ENCODE measurements at places on chromosomes 12 and 14.
A peak's percentile ranks its signal among the peaks of the same experiment; 100 is the strongest.

- DNase-seq: no peak
These were observed 456 bp upstream of the TMPO start for GRCh38 chr12:98514982-98515286.

GRCh38 chr12:65821336-65821735 lies 2.9 kb upstream of the HMGA2 start:
- no peak for DNase-seq

GRCh38 chr14:101810897-101811621 lies 49.5 kb downstream of the PPP2R5C start:
- peak; percentile 58 for DNase-seq

DNA sequence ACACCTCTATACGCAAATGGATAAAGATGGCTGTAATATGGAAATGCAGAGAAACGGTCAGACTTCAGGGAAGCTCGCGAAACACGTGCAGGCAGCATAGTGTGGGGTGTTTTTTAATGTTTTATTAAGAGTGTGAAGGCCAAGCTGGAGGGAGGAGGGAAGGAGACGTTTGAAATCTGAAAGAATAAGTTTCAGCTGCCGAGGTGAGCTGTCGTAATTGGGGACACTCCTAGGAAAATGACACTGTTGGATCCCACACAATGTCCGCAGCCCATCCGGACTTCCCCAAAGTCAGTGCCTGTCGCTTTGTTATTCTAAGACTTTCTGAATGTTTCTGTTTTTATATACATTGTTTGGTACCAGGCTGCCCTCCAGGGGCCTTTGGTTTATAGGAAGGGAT lies 8.3 kb downstream of the FZD10 start:
- no peak for DNase-seq

DNA sequence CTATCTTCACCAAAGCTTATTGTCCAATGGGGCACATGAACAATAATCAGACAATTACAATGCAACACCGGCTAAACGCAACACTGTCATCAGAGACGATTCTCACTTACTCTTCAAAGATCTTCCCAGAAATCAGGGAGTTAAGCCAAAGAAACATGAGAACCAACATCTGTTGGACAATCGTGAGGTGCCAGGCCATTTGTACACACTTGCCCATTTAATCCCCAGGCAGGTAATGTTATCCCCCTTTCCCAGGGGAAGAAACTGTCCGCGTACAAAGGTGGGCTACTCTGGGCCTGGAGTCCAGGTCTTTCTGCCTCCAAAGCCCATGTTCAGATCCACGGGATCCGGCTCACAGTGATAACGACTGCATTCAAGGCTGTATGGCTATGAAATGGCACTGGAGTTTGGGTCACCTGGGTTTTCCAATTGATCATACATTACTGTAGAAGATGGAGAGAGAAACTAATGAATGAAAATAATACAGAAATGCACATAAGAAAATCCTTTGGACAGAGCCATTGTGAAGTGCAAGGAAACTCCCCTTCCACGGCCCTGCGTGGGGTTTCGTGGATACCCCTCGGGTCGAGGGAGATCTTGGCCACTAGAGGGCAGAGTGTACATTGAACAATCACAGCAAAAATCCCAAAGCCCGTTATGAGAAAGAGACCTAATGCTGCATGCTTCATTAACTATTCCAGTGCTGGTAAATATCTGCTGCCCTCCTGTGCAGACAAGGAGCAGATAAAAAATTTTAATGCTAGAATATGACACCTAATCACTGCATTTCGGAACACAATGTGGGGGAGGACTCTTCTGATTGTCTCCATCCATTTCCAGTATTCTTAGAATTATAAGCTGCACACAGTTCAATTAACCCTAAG lies 111.4 kb downstream of the EGLN3 start:
- peak; percentile 67 for DNase-seq

DNA sequence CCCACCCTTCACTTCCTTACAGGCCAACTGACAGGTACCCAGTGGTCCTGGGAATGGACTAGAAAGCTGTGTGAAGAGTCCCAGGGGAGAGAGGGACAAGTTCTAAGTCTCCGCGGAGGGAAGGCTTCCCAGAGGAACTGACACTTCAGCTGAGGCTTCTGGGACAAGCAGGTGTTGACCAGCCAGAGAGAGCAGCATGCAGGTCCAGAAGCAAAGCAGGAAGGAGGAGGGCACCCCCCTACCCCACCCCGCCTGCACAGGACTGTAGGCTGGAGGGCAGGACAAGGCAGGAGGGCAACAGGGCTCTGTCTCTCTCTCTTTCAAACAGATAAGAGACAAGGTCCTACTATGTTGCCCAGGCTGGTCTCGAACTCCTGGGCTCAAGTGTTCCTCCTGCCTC lies 58.2 kb upstream of the CORO1C start:
- DNase-seq: no peak

GRCh38 chr12:26786865-26787514 lies 46.0 kb downstream of the ITPR2 start:
- no peak for DNase-seq

DNA sequence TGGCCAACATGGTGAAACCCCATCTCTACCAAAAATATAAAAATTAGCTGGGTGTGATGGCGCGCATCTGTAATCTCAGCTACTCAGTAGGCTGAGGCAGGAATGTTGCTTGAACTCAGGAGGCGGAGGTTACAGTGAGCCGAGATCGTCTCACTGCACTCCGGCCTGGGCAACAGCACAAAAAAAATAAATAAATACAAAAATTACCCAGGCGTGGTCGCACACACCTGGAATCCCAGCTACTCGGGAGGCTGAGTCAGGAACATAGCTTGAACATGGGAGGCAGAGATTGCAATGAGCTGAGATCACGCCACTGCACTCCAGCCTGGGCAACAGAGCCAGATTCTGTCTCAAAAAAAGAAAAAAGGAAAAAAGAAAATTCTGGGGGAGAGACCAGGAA lies 80.1 kb downstream of the PHETA1 start:
- no peak for DNase-seq

GRCh38 chr14:52013984-52014600 lies 24.7 kb downstream of the RTRAF start:
- no peak for DNase-seq

GRCh38 chr14:75492832-75493591 lies 29.3 kb upstream of the BATF start:
- no peak for DNase-seq

GRCh38 chr12:89051065-89051677 lies 301.1 kb downstream of the DUSP6 start:
- peak; percentile 66 for DNase-seq

DNA sequence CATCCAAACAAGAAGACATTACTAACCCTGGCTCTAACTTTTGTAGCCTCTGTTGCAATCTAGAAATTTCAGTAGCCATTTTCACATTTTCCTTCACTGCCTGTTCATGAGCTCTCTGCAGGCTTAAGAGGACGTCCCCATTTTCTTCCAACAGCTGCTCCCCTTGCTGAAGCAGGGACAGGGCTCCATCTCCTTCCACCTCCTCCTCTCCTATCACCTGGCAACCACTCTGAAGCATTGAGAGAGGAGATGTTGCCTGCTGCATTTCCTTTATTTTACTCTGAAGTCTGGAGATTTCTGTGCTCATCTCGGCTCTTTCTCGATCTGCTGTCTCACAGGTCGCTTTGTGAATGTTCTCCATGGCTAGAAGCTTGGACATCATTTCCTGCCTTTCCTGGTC lies 73.3 kb downstream of the NIN start:
- no peak for DNase-seq

DNA sequence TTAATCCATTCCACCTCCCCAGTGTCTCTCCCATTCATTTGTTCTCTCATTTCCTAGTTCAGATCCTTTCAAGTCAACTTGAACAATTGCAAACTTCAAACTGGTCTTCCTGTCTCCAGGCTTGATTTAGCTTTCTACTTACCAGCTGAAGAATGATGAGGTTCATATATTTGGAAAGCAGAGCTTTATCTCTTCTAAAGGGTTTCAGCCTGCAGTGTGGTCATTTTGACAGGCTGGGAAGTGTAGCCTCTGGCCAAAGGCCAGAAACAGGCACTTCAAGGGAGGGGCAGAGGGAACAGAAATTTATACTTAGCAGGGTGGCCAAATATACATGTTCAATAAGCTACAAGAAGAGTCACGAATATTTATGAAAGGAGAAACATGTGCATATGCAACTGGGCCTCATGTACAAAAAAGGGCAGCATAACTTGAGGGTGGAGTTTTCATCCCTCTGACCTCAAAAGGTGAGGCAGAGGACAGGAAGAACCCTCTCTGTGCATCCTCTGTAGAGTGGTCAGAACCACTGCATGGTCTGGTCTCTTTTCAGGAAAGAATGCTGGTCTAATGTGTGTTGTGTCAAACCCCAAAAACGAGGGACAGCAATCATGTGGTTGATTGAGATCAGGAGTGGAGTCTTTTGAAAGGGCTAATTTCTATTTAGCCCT lies 34.0 kb upstream of the HECTD1 start:
- no peak for DNase-seq

GRCh38 chr14:86654558-86655184 lies 1124.7 kb downstream of the FLRT2 start:
- DNase-seq: peak; percentile 12

GRCh38 chr14:61561657-61562276 lies 133.5 kb upstream of the HIF1A start:
- DNase-seq: no peak

GRCh38 chr14:100070310-100070709 lies 5.1 kb downstream of the EVL start:
- peak; percentile 40 for DNase-seq

GRCh38 chr14:101721111-101721510 lies 40.4 kb upstream of the PPP2R5C start:
- no peak for DNase-seq

DNA sequence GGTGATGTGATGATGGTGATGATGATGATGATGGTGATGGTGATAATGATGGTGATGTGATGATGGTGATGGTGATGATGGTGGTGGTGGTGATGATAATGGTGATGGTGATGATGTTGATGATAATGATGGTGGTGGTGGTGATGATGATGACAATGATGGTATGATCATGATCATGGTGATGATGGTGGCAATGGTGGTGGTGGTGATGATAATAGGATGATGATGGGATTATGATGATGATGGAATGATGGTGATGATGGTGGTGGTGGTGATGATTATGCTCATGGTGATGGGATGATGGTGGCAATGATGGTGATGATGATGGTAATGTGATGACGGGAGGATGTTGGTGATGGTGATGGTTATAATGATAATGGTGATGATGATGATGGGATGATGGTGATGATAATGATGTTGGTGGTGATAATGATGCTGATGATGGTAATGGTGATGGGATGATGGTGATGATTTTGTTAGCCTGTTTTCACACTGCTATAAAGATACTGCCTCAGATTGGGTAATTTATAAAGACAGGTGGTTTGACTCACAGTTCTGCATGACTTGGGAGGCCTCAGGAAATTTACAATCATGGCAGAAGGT lies 314.8 kb upstream of the SFSWAP start:
- no peak for DNase-seq

DNA sequence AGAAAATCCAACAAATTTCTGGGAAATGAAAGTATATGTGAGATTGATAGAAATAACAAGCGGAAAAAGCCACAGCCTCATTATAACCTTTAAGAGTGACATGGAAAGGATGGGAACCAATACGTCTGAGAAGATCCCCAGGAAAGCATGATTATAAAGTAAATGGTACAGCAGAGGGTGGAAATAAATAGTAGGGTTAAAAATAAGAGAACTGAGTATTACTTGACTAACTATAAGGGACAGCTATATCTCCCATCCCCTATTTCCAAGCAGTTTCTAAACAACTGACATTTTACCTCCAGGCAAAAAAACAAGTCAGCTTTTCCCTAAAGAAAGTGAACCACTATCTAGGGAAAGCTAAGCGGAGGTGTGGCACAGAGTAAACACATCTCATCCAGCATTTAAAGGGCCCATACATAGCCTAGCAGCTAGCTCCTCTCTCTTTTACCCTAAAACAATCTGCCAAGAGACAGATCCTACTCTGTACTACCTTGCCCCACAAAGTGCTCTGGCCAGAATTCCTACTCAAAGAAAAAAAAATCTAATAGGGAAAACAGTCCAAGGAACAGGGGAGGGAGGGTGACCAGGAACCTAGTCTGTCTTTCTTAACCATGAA lies 11.2 kb downstream of the OSBPL8 start:
- no peak for DNase-seq

- no peak for DNase-seq
These were observed 259.4 kb downstream of the PRKD1 start for GRCh38 chr14:29668201-29668600.

- no peak for DNase-seq
These were observed 23.4 kb downstream of the SYNDIG1L start for GRCh38 chr14:74402401-74403251.

DNA sequence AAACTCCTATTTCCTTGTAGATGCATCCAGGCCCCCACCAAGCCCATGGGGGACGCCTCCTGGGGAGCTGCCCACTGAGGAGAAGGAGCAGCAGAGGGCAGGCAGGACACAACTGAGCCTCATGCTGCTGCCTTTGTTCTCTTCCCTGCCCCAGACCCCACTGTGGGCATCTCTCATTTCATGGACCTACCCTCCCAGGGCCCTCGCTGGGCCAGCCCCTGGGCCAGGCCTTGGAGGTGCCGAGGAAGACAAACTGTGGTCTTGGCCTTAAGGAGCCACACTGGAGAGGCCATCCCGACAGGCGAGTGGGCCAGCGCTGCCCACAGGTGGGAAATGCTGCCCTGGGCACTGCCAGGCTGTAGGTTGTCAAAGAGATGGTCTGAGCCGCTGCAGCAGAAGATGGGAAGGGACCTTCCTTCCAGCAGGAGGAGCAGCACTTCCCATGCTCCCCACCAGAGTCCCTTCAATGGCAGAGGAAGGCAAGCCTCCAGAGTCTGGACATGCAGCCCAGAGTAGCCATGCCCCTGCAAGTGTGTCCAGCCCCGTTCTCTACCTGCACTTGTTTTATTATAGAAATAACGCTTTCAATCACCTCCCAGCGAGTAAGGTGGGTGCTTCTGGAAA lies 147.4 kb downstream of the BCL11B start:
- DNase-seq: no peak

DNA sequence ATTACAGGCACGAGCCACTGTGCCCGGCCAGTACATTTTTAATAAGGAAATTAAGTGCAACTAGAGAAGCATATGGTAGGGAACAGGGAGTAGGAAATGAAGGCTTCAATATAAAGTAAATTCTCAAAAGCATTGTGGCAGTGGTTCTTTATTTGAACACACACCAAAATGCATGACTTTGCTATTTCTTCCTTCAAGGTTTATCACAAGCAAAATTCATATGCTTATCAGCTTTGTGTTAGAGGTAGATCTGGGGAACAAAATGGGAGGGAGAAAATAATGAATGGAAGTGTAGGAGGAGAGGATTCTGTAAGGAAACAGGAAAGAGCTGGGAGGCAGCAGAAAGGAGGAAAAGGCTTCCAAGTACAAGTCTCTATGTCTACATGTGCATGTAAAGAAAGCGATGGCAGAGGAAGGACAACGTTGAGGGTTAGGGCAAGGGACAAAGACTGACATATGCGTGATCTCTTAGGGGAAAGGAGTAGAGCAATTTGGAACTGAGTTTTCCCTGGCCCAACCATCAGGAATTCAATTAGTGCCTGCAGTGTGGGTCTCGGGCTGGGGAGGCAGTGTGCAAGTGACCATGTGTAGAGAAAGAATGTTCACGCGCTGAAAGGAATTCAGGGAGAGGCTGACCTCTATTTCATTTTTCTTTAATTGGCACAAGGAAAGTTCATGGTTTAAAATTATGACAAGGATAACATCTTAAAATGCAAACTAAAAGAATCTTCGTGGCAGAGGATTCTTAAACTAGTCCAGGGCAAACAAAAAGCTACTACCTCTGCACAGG lies 22.9 kb upstream of the RASSF8 start:
- DNase-seq: no peak

- DNase-seq: no peak
These were observed 51.1 kb upstream of the EIF5 start for GRCh38 chr14:103282932-103283331.
